ENCODE measurements at places on chromosomes 7 and 10. TPM values are rescaled to one million over a fixed set of nuclear protein-coding genes. Genes with fewer than 3 reads are reported as not detected.

Gene HMX2
- total RNA-seq = 0.24 TPM

Gene PPRC1
- total RNA-seq = 20.3 TPM

Gene CCL24
- 6.9 TPM for total RNA-seq

Gene DUSP5
- total RNA-seq = 23.9 TPM

Gene PTPRN2
- total RNA-seq = 26.2 TPM

Gene SLC26A5
- total RNA-seq = 0.38 TPM

Gene KCTD7
- 8.5 TPM for total RNA-seq

Gene ANKRD30A
- total RNA-seq = not detected

Gene ENTPD1
- 20.3 TPM for total RNA-seq

Gene HERC4
- 62.3 TPM for total RNA-seq

Gene HOGA1
- not detected for total RNA-seq

Gene ATXN7L1
- total RNA-seq = 26.0 TPM

Gene MMP21
- not detected for total RNA-seq

Gene WEE2
- not detected for total RNA-seq

Gene LBX1
- not detected for total RNA-seq

Gene SFRP5
- 1.0 TPM for total RNA-seq

Gene CREM
- 13.5 TPM for total RNA-seq

Gene PNLIP
- total RNA-seq = not detected

Gene UPK3B
- 3.6 TPM for total RNA-seq

Gene SAP25
- 3.5 TPM for total RNA-seq

Gene TAF3
- 5.5 TPM for total RNA-seq

Gene TMEM270
- total RNA-seq = not detected

Gene ADAM12
- total RNA-seq = 0.89 TPM

Gene TACR2
- 204 TPM for total RNA-seq

Gene CFAP43
- 0.58 TPM for total RNA-seq

Gene TMUB1
- 54.2 TPM for total RNA-seq

Gene RAB19
- total RNA-seq = 7.3 TPM

Gene FASTK
- total RNA-seq = 122 TPM

Gene BTBD16
- 0.60 TPM for total RNA-seq

Gene TRPV6
- 0.44 TPM for total RNA-seq

Gene AGMO
- 3.0 TPM for total RNA-seq

Gene EMX2
- total RNA-seq = not detected

Gene PAOX
- 7.5 TPM for total RNA-seq

Gene ANXA11
- total RNA-seq = 367 TPM

Gene SUN3
- not detected for total RNA-seq

Gene STAG3
- 2.4 TPM for total RNA-seq

Gene GIMAP5
- total RNA-seq = 10.3 TPM

Gene C10orf95
- 2.0 TPM for total RNA-seq

Gene XPNPEP1
- 66.6 TPM for total RNA-seq

Gene EPO
- total RNA-seq = not detected

Gene PRSS37
- total RNA-seq = not detected

Gene C7orf57
- total RNA-seq = not detected

Gene CCDC136
- total RNA-seq = 4.1 TPM

Gene BLNK
- 13.2 TPM for total RNA-seq

Gene AGAP9
- total RNA-seq = 17.4 TPM

Gene RBAK
- 12.6 TPM for total RNA-seq

Gene EIF5AL1
- 0.16 TPM for total RNA-seq

Gene SLC29A4
- total RNA-seq = 5.4 TPM

Gene SH2D4B
- total RNA-seq = not detected

Gene CAMK2B
- total RNA-seq = 0.35 TPM

Gene ZNF479
- total RNA-seq = not detected

Gene EN2
- total RNA-seq = not detected

Gene SORBS1
- total RNA-seq = 699 TPM

Gene COL1A2
- total RNA-seq = 155 TPM

Gene GDF10
- 0.41 TPM for total RNA-seq

Gene KAZALD1
- 20.0 TPM for total RNA-seq
